ENCODE measurements at places on chromosomes 2 and 18. TPM values are rescaled to one million over a fixed set of nuclear protein-coding genes. Genes with fewer than 3 reads are reported as not detected.

DNA sequence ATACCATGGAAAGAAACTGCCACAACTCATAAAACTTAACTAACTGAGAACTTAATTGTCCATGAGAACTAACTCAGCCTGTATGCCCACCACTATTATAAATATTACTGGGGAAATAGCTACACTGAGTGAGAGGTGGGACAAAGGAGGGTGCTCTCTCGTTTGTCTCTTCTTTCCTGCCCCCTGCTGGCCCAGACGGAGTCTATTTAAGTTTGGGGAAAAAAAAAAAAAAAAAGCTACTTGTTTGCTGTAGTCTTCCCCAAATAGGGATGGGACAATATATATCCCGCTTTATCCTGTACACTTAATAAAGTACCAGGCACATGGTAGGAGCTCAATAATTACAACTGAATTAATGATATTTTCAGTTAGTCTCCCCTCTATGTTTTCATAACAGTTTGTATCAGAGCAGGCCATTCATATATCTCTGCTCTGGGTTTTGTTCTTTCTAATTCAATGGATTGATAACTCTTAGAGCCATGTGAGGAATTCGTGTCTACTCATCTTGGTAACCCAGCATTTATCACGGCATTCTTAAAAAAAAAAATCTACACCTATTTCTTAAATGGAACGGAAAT lies 647.6 kb upstream of the PKDCC start:
- DNase-seq: no peak

GRCh38 chr2:71560638-71561011 lies 107.3 kb downstream of the DYSF start:
- DNase-seq: no peak

DNA sequence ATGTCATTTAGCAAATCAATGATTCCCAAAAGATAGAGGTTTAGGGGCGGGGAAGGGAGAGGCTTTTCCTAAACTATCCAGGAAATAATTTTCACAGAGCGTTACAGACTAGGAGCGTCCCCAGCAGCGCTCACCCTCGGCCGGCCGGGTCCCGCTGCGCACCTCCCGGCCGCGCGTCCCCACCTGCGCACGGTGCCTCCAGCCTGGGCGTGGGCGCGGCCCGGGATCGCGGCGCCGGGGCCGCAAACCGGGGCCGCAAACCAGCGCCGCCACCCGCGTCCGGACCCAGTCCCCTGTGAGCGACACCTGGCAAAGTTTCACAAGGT lies 684 bp upstream of the ZCCHC2 start:
- no peak for DNase-seq

GRCh38 chr2:184589261-184589660 lies 9.1 kb upstream of the ZNF804A start:
- no peak for DNase-seq

GRCh38 chr2:211429256-211429920 lies 873.0 kb downstream of the CPS1 start:
- DNase-seq: no peak

The CYB5A gene
- total RNA-seq: 31.0 TPM

The CTNNA2 gene
- not detected for total RNA-seq

The ERICH2 gene
- total RNA-seq: not detected

The GPAT2 gene
- 14.0 TPM for total RNA-seq

The MARS2 gene
- 16.0 TPM for total RNA-seq
